Hematopoietic multipotent progenitor cell treated with erythropoietin and hydrocortisone succinate and interleukin-3 and kit ligand, for 8 days (in vitro differentiated cells): ENCODE measurements at places on chromosomes 2 and 18.

- no peak for DNase-seq
Measured at GRCh38 chr18:48848641-48849143, 102.1 kb downstream of the SMAD7 start.

DNA sequence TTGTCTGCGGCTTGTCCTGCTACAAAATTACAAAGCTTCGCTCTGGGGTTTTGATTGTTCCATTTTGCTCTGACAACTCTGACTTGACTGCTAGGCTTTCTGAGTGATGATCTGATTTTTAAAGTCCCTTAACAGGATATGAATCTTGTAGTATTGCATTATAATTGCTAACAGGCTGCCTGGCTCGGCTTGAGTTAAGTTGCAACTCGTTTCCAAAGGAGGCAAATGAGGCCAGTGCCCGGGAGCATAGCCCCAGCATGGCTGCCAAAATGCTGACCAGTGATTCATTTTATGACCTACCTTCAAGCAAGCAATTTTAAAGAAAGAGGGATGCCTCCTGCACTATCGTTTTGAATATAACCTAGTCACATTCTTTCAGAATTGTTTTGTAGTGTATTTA is 135.4 kb downstream of the COL6A3 start:
- no peak for DNase-seq

GRCh38 chr2:100453853-100454252 is 16.4 kb upstream of the NMS start:
- no peak for DNase-seq

DNA sequence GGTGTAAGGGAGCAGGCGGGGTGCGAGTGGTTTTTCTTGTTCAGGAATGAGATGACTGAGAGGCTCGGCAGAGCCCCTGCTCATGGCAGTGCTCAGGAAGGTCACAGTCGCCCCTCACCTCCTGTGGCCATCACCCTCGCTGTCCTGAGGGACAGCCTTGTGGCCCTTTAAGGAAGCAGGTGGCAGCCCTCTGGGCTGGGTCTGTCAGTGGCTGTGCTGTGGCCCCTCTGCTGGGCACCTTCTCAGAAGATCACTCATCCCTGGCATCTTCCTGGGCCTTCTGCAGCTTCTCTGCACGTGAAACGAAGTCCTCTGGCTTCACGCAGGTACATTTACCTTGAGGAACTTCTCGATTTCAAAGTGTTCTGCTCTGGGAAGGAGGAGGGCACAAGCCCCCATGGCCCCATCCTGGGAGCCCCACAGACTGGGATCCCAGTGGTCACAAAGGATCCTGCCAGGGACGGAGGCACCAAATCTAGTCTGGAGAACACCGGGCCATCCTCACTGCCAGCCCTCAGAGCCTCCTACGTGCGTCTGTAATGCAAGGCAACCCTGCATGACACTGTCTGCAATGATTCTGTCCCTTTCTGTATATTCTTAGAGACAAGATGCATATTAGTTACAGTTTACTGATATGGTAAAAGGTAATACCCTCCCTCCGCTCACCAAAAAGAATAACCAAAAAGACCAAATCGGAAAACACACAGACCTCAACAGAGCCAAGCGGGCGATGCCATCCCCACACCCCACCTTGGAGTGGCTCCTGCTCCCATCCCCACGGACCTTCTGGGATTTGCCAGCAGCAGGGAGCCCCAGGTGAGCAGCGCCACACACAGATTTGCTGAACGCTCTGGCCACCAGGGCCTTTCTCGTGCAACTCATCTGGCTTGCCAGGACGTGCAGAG is 25.9 kb upstream of the FAHD2A start:
- no peak for DNase-seq

GRCh38 chr2:232511336-232511890 is 8.8 kb upstream of the PRSS56 start:
- DNase-seq = no peak

DNA sequence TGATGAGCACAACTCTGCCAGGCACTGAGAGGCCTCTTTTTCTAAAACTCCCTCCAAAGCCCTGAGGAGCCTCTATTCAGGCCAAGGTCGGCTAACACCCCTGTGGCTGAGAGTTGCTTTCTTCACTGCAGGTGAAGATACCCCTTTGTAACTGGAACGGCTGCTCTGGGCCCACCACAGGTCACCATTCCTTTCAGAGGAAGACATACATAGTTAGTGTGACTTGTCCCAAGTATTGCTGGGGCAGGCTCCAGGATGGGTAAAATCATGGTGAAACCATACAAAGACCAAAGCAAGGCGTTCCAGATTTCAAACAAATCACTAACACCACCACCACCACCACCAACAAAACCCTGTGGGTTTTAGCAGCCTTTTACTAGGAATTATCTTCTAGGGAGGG is 36.8 kb downstream of the CHST10 start:
- no peak for DNase-seq

GRCh38 chr18:29434650-29435049 is 1257.7 kb upstream of the CDH2 start:
- no peak for DNase-seq

- no peak for DNase-seq
Measured at GRCh38 chr2:66233981-66234380, 200.9 kb upstream of the MEIS1 start.

- peak; percentile 86 for DNase-seq
Measured at GRCh38 chr2:98801921-98802321, 71.0 kb upstream of the MGAT4A start.

GRCh38 chr2:230018153-230018552 is 50.6 kb downstream of the SLC16A14 start:
- no peak for DNase-seq

DNA sequence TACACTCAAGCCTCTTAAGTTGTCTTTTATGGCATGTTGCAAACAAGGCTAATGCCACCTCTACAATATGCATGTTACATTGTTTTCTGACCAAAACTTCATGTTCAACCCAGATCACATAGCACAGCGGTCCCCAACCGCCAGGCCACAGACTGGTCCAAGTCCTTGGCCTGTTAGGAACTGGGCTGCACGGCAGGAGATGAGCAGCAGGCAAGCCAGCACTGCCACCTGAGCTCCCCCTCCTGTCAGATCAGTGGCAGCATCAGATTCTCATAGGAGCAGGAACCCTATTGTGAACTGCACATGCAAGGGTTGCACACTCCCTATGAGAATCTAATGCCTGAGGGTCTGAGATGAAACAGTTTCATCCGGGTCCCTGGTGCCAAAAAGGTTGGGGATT is 324.8 kb upstream of the CHAC2 start:
- DNase-seq = no peak

GRCh38 chr18:14025306-14025940 is 106.8 kb downstream of the ZNF519 start:
- no peak for DNase-seq

GRCh38 chr18:35564795-35565453 is 16.6 kb upstream of the GALNT1 start:
- no peak for DNase-seq

GRCh38 chr2:223101340-223102039 is 49.5 kb downstream of the KCNE4 start:
- DNase-seq = peak; percentile 31

- no peak for DNase-seq
Measured at GRCh38 chr2:127650041-127650784, 4.3 kb downstream of the GPR17 start.

DNA sequence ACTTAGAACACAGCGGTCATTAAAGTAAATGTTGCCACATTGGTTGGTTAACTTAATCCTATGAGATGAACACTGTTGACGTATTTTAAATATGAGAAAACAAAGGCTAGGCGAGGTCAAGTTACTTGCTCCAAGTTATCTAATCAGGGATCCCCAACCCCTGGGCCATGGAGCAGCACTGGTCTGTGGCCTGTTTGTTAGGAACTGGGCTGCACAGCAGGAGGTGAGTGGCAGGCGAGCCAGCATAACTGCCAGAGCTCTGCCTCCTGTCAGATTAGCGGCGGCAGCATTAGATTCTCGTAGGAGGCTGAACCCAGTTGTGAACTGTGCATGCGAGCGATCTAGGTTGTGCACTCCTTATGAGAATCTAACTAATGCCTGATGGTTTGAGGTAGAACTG is 878.9 kb downstream of the CPS1 start:
- DNase-seq = no peak

DNA sequence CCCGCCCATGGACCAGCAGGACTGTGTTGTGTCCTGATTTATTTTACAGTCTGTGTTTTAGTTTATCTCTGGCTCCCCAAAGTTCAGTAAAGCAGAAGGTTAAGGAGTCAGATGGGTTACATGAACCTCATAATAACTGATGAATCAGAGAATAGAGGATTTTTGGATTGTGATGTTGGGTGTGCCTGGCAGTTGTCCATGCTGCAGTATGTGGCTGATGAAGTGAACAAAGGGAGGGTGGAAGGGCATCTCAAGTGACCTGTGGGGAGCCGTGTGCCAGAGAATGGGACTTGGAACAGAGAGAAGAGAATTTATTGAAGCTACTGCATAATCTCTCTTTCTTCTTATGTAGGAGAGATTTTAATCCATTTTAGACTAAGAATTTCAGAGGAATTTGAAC is 145.5 kb downstream of the MAP4K4 start:
- DNase-seq = no peak

- DNase-seq = no peak
Measured at GRCh38 chr2:237782181-237782580, 16.4 kb upstream of the RBM44 start.

DNA sequence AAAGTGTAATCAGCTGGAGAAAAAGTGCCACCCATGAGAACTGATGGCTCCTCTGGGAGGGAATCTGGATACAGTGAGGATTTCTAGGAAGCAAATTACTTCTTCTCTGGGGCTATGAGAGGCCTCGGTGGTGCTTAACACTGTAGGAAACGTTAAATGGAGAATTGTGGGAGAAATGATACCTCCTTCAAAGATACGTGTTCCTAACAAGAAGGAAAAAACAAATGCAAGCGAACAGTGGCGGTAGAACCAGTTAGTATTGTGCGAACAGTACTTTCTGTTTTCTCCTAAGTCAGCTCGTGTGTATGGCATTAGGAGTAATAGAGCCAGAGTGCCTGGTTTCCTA is 587 bp upstream of the MTIF2 start:
- peak; percentile 50 for DNase-seq

- no peak for DNase-seq
Measured at GRCh38 chr2:15729709-15730544, 138.3 kb downstream of the DDX1 start.

- no peak for DNase-seq
Measured at GRCh38 chr2:205775097-205775877, 93.0 kb downstream of the NRP2 start.

- DNase-seq = no peak
Measured at GRCh38 chr18:3448838-3449511, 997 bp upstream of the TGIF1 start.

DNA sequence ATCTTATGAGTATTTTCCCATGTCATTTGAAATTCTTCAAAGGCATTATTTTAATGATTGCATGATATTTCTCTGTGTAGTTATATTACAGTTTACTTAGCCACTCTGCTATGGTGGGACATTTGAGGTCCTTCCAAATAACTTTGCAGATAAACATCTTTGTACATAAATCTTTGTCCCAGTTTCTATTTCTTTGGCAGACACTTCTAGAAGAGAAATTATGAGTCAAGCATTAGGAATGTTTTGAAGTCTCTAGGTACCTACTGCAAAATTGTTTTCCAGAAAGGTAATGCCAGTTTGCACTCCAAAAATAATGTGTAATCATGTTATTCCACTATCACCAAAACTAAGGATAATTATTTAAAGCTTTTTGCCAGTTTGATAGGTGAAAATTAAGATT is 149.7 kb downstream of the EN1 start:
- DNase-seq = no peak

GRCh38 chr2:42268528-42269151 is 92.4 kb downstream of the COX7A2L start:
- no peak for DNase-seq

- DNase-seq = peak; percentile 51
Measured at GRCh38 chr18:11951390-11951851, 29.9 kb upstream of the IMPA2 start.

DNA sequence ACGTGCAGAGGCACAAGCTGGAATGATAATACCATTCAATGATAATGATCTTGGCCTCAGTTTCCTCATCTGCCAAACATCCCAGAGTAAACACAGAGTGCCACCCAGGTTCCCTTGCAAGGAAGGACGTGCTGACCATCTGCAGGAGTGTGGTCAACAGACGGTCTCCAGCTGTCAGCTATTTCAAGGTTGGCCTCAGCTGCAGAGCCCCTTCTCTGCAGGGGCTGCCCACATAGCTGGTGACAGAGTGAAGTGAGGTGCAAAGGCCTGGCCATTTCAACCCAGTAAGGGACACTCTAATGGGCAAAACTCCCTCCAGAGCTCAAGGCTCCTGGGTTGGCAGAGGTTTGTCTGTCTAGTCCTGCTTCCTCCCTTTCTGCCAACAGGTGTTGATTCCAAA is 8.3 kb upstream of the WNT6 start:
- no peak for DNase-seq

DNA sequence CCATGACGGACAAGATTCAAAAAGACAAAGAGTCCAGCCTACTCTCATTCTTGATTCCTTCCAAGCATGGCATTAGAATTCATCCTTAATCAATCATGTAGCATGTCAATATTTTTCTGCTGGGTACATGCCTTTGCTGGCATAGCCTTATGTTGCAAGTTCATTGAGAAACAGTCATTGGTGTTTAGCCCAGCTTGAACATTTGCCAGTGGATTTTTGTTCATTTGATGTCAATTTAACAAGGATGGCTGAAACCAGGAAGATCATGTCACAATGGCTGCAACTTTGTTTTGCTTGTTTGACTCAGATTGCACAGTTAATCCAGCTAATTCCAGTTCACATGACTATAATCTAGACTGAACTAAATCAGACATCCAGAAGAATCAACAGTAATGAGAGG is 1132.2 kb downstream of the LRP1B start:
- no peak for DNase-seq

DNA sequence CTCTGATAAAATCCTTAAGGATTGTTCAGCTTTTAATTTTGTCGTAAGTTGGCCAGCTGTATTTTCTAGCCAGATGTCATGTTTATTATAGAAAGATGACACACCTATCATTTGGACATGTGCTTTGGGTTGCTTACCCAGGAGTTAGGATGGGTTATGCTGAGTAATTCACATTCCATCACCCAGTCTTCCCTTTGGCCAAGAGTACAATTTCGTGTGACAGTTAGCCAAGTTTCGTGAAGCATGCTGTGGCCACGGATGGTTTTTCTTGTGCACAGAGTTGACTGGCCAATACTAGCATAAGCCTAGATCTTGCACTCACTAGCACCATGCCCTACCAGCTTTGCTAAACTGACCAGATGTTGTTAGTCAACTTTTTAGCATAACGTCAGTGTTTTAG is 5.8 kb downstream of the MAPRE3 start:
- no peak for DNase-seq

GRCh38 chr2:121532894-121533293 is 2.2 kb downstream of the RNU4ATAC start:
- DNase-seq = no peak

GRCh38 chr2:34838408-34838807 is 1239.3 kb upstream of the FAM98A start:
- no peak for DNase-seq

GRCh38 chr2:168434146-168434545 is 21.9 kb upstream of the CERS6 start:
- DNase-seq = peak; percentile 62
